ENCODE measurements at places on chromosomes 7 and 10.

GRCh38 chr7:75867390-75867717, 11.5 kb upstream of the RHBDD2 start:
- DNase-seq: no peak

DNA sequence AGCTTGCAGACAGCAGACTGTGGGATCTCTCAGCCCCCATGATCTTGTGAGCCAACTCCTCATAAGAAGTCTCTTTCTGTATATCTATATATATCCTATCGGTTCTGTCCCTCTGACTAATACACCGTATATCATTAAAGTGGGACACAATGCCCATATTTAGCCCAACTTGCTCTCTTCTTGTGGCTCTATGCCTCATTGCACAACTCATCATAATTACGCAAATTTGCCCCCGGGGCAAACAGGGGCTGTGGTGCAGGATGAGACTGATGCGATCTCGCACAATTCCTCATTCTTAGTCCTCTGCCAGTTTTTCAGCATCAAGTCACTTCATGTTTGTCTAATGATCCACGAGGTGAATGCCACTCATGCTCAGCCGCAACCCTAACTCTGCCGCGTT, 183.2 kb downstream of the PRPF18 start:
- no peak for DNase-seq

- DNase-seq: no peak
These were observed 44.5 kb upstream of the HSPB1 start for GRCh38 chr7:76257973-76258372.

DNA sequence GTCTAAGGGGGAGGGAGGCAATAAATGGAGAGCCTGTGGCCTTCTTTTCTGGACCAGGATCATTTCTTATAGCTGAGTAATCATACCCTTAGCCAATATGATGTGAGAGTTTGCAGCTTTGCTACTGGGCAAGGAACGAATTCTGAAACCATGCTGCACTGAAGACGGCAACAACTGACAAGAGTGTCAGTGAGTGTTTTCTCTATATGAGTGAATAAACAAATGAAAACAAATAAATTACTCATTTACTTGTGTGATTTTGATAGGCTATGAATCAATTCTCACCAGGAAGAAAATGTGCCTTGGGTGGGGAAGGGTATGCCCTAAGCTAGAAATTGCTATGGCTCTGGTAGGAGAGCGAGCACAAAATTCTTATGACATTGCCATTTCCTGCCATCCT, 79.4 kb upstream of the LRRN3 start:
- no peak for DNase-seq

DNA sequence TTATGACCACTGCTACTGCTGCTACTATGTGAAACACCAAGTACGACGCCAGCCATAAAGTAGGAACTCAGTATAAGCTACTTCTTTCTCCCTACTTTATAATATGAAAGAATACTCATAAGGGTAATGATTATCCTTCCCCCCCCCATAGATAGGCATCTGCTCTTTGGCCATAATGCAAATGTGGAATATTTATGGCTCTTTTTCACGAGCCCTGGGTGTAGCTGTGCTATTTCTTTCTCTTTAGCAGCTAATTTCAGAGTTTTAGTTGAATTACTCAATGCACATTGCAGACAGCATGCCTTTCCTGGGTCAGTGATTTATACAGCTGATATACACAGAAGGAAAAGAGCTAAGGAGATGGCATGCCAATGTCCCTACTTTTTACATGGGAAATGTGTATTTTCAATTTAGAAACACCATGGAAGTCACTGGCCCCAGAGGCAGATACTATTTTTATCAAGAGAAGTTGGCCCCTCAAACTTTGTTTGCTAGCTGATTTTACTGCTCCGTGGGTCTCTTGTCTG, 234.1 kb upstream of the KIAA1217 start:
- no peak for DNase-seq

DNA sequence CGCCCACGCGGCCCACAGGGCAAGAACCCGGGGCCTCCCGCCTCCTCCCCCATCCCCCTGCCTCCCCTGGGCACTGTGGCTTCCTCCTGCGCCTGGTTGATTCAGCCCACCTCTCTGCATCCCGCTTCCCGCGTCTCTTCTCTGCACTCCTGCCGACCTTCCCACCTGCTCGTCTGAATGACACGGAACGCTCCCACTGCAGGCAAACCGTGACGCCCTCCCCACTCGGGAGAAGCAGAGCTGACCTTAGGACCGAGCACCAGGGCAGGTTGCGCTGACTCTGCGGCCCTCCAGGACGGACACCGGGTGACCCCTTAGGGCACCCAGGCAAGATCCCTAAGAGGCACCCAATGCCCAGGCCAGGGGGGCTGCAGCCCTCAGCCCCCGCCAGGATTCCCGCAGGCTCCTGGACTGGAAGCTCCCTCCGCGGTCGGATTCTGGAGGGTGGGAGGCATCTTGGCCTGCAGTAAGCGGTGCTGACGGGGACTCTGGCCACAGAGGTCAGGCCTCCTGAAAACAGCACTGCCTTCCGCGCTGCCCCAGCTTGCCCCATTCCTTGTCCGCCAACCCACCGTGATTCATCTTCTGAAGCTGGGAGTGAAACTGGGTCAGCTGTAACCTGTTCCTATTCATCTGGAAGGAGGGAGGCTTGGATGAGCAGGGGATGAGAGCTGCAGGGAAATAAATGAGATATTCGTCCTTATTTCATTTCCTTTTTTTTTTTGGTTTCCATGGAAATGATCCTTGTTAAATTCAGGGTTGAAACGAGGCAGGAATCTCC, 990 bp downstream of the CALML3 start:
- no peak for DNase-seq

GRCh38 chr7:121714559-121715303, 158.2 kb upstream of the PTPRZ1 start:
- DNase-seq: no peak

GRCh38 chr7:69723663-69724062, 125.4 kb downstream of the AUTS2 start:
- no peak for DNase-seq

GRCh38 chr10:101993221-101993620, 62.8 kb downstream of the ARMH3 start:
- DNase-seq: no peak

- DNase-seq: no peak
These were observed 22.9 kb downstream of the ACTR1A start for GRCh38 chr10:102479651-102480050.
